Lung (tissue), 17 donors: ENCODE measurements at places on chromosomes 12 and 14.

DNA sequence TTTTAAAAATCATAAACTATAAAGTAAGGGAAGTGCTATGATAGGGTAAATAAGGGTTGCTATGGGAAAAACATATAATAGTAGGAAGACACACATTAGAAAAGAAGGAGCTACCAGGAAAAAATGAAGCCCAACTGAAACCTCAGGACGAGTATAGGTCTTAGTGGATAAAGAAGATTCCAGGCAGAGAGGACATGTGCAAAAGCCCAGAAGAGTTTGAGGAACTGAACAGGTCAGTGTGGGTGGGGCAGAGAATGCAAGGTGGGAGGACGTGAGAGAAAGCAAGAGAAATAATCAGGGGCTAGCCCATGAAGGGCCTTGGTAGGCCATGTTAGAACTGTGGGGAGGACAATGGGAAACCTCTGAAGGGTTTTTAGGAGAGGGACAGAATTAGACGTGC lies 109.5 kb downstream of the DENND5B start:
- no peak for DNase-seq

DNA sequence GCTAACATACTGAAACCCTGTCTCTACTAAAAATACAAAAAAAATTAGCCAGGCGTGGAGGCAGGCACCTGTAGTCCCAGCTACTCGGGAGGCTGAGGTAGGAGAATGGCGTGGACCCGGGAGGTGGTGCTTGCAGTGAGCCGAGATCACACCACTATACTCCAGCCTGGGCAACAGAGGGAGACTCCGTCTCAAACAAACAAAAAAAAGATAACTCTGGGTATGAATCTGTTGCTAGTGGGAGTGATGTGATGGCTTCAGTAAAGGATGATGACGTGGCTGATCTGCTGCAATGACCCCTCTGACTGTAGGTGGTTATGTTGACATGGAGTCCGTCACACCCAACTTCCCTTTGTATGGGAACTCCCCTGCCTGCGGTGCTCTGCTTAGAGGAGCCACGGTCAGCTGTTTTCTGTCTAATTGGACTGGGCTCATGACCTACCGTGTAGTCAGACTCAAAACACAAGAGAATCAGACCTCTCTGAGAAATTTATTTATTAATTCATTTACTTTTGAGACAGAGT lies 59.1 kb upstream of the MED13L start:
- no peak for DNase-seq

DNA sequence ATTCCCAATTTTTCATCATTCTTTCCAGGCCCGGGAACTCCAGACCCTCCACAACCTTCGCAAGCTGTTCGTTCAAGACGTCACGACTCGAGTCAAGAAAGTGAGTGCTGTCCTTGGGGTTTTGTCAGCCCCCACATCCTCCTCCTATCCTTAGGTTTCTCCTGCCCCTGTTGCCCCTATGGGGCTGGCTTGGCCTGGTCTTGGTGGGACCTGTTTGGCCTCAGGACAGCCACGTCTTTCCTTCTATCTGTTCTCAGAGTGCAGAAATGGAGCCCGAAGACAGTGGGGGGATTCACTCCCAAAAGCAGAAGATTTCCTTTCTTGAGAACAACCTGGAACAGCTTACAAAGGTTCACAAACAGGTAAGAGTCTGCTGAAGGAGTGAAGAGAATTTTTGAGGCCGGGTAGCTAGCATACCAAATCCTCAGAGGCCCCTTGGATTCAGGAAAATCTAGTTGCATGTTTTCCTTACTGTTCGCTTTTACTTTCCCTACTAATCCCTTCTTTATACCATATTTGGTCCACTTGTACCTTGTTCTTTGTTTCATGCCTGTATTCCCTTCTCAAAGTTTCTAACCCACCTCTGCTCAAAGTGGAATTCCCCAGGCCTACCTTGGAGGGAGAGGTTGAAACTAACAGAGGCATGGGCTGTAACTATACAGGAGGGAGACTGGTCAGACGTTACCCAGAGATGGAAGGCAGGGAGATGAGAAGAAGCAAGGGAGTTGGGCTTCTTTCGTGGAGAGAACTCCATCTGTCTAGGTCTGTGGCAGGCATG lies 12.8 kb upstream of the PIP4K2C start:
- no peak for DNase-seq

DNA sequence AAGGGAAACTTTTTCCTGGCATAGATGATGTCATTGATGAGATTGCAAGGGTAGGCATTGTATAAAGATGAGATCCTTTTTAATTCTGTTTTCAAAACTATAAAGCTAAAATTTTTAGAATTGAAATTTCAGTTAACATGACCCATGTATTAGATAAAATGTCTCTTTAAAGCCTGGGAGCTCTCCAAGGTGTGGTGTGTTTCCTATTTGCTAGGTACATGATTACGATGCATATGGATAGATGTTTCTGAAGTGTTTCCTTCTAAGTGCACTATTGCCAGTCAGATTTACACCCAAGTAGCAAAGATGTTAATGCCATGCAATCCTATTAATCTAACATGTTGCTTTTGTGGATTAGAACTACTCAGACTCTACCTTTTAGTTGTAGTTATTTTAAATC lies 834.7 kb downstream of the DIO2 start:
- no peak for DNase-seq

- DNase-seq, result no peak
Measured at GRCh38 chr14:61179061-61179690, 102.0 kb downstream of the TMEM30B start.

DNA sequence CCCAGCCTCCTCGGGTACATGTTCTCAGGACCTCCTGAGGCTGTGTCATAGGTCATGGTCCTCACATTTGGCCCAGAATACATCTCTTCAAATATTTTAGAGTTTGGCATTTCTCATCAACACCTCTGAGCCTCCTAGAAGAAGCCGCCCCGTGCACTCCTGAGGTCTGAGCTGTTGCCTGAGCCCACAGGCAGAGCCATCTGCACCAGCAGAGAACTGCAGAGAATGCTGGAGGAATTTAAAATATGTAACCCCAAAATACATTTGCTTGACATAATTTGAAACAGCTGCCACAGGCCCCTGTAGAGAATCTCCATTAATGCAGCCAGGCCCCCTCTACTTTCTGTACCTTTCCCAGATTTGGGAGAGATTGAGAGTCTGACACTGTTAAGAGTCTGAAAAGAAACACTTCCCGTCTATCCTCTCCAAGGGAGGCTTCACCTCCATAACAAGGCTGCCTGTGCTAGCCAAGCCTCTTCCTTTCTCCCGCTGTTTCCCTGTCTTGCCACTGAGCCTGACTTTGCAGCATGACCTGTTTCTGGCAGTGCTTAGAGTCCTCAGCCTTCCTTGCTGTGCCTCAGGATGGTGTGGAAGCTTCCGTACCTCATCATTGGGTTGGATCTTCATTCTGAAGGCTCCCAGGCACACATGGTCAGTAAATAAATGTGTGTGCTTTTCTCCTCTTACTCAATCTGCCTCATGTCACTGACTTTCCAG lies 95.4 kb upstream of the SFSWAP start:
- DNase-seq, result no peak

DNA sequence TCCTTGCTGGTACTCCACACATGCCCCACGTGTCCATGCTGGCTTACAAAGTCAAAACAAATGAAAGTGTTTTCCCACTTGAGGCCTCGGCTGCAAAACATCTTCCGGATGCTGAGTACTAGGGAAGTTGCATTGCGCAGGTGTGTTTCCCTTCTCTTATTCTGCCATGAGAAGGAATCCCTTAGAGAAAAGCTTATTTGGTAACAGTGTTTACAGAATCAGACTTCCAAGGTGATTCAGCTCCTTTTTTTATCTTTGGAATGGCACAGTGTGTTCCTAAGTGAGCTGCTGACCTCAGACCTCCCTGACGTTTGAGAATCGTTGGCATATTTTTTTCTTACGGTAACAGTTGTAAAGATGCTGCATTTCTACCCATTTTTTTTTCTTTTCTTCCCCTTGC lies 211.3 kb downstream of the ESR2 start:
- no peak for DNase-seq
